Left renal cortex interstitium (tissue), 4 donors: ENCODE measurements at places on chromosomes 2 and 18. TPM values are rescaled to one million over a fixed set of nuclear protein-coding genes. Genes with fewer than 3 reads are reported as not detected.
A peak's percentile ranks its signal among the peaks of the same experiment; 100 is the strongest.

Gene FBXO11
- 70.5 TPM for polyA plus RNA-seq

Gene RPL31
- 3,246 TPM for polyA plus RNA-seq

Gene GAD1
- 0.56 TPM for polyA plus RNA-seq

Gene DAW1
- 0.95 TPM for polyA plus RNA-seq

Gene QPCT
- 15.1 TPM for polyA plus RNA-seq

Gene NEUROD1
- polyA plus RNA-seq = not detected

Gene PAIP2B
- 19.8 TPM for polyA plus RNA-seq

Gene SLC14A1
- polyA plus RNA-seq = 6.8 TPM

Gene RTP5
- not detected for polyA plus RNA-seq

DNA sequence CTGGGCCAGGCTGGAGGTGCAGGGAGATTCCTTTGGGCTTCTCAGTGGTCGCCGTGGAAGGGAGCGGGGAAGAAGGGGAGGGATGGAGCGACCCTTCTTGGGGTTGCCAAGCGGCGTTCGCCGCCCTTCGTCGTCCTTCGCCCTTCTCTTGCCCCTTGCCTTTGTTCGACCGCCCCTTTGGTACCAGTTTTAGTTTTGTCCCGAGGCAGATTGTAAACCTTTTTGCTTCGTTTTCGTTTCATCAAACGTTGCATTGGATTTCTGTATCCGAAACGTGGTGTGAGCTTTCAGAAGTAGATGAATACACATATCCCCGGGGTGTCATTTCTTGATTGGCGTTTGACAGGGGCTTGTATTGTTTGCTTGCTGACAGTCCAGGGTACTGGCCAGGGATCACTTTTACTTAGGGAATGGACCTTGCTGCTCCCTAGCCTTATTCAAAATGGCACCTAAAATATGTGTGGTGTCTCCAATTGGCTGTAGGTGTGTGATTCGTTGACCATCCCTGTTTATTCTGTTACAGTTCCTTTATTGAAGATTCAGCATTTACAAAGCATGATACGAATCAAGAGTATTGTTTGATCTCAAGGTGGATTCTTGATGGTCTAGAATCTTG is 788 bp downstream of the USP14 start:
- DNase-seq = no peak

GRCh38 chr2:233818639-233819621 is 35.4 kb downstream of the HJURP start:
- no peak for DNase-seq

DNA sequence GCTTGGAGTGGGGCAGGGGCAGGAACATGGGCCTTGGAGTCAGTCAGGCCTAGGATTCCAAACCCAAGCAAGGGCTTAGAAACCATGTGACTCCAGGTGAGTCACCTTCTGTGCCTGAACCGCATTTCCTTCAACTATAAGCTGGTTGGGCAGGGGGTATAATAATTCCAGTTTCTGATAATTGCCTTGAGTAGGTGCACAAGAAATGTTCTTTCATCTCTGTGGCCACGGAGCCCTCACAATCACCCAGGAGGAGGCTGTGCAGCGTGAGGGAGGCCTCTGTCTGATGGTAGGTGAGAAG is 112.1 kb upstream of the HAAO start:
- no peak for DNase-seq

GRCh38 chr2:225177098-225177497 is 134.8 kb upstream of the DOCK10 start:
- no peak for DNase-seq

DNA sequence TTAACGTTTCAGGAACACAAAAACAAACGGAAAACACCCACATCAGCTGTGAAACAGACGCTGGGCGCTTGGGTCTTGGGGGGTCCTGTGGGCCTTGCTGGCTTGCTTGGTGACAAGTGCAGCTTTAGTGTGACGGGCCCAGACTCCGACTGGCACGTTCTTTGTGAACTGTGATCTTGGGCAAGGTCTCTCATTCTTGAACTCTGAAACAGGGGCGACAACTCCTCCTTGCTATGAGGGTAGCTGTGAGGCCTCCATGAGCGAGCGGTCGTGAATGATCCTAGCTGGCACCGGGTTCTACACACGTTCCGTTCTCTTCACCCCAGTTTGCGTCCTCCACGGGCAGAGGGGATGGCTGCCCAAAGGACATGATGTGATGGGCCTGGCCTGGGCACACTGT is 8.7 kb upstream of the COLEC11 start:
- no peak for DNase-seq

DNA sequence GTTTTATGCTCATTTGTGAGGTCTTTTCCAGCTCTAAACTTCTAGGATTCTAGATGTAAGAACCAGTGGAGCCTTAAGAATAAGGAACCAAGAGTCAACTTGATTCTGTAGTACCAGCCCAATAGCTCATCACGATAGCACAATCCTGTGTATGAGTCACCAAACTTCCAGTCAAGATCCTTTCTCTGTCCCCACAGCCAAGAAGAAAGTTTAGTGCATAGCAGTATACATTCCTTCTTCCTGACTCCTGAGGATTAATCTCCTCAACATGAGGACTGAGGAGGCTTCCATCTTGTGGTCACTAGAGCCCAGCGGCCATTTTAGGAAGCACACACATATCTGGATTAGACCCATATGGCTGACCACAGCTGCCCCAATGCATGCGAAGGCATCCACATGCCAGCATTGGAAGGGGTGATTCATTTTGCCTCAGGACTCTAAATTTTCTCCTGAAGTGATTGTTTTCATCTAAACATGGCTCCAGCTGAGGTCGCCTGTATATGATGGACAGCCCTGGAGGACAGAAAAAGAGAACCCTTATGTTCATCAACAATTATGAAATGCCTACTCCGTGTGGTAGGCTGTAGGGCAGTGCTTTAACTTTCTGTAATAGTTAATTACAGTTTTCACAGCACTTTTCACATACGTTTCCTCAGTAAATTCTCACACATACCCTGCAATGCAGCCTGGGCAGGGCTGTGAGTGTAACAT is 53.5 kb downstream of the RASGRP3 start:
- no peak for DNase-seq

DNA sequence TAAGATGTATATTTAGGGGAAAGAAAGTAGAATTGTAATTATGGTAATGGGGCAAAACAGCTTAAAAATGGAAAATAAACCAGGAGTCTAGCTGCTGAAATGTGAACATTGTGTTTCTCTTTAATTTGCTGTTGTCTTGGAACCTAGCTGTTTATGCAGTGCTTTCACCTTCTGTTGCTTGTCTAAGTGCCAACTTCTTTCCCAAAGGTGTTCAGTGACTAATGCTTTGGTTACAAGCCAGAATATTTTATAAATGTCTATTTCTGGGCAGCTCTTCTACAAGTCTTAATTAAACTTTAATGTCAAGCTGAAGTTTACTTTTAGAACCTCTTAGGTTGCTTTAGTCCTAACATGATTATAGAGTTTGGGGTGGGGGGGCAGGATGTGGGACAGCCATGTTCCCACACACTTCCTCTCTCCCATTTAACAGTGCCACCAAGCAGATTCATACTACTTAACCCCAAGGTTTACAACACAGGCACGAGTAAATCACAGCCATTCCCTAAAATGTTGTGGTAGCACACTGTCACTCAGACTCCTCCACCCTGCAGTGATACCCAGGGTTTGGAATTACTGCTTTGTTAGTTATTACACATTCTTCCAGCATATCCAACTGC is 60.6 kb downstream of the ITGA4 start:
- no peak for DNase-seq

DNA sequence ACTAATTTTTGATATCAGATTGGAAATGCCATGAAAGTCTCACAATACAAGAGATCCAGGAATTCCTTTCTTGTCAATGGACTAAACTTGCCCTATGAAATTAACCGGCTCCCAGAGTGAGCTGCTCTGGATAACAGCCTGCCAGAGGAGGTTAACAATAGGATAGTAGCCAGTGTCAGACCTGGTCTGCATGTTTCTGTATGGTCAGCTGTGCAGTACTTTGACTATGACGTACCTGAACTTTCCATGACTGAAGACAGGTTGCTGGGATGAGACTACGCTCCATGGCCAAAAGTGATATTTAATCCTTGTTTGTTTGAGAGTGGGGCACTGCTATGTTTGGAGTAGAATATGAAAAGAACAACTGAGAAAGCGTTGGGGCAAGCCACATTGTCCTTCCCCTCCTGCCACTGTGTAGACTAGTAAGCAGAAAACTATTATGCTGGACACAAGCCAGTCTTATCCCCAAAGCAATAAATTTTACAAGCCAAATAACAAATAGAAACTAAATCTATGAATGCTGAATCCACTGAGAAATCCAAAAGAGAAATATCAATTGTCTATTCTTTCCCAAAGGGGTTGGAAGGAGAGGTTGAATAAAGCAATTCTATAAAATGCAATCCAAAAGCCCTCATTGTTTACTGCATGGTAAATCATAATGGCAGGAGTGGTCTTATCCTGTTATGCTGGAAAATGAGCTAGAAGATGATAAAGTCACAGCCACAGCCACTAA is 115.5 kb upstream of the CYP26B1 start:
- DNase-seq = no peak

DNA sequence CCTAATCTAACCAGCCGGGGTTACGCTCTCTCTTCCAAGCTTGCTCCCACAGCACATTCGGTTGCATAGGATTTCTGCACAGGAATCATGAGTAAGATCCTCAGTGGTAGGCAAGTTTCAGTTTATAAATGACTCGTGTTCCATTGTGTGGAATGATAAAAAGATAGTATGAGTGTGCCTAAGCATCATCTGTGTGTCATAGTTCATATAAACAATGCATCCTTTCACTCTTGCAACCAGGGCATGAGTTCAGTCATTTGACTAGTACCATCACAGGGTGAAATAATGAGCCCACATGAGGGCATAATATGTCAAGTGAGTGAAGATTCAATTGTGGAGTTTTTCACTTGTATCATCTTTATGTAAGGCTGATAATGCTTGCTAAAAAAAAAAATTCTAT is 417.1 kb upstream of the CDH2 start:
- no peak for DNase-seq

- DNase-seq = no peak
Observed at GRCh38 chr2:43171789-43172188, 54.6 kb downstream of the ZFP36L2 start.

- no peak for DNase-seq
Observed at GRCh38 chr2:118292991-118293390, 204.7 kb downstream of the INSIG2 start.

DNA sequence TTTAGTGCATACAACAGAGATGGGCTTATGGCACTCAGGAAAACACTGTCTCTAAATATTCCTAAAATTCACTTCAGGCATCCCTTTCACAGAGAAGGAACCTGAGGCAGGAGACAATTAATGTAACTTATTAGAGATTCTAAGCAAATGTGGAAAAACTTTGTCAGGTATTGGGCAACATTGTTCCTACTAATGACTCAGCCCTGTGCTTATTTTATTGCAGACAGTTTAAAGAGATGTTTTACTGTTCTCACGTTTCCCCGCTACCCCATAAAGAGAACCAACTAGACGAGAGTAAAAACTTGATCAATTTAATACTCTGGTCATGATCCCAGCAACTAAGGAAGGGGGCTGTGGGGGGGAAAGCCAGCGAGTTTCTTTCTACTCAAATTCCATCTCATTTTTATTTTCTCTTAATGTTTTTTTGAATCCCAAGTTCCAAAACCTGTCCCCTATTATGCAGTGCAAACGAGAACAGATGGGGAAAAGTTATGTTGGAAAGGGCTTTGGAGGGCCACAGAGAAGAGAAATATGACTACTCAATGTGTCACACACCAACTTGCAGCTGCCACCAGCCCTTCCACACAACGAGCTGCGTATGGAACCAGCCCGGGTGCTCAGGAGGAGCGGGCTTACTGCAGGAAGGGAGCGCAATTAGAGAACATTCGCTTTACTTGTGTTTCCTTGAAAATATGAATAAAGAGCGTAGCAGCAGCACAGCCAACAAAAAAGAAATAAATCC is 18.7 kb upstream of the ACVR1 start:
- no peak for DNase-seq

DNA sequence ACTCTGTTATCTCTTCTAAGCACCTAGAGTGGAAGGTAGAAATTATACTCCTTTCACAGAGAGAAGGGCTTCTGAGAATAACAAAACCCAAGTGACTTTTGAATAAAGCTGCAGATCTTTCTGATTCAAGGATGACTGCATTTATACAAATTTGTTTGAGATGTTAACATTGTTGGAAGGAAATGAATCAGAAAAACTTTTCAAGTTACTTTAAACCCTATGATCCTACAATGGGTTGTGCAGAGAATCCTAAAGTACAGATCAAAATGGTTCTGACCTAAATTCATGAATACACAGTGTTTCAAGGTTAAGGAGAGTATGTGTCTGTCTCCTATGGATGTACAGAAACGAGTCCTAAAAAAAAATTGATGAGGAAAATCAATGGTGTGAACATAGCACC is 1.8 kb downstream of the RFTN2 start:
- DNase-seq = peak; percentile 34

DNA sequence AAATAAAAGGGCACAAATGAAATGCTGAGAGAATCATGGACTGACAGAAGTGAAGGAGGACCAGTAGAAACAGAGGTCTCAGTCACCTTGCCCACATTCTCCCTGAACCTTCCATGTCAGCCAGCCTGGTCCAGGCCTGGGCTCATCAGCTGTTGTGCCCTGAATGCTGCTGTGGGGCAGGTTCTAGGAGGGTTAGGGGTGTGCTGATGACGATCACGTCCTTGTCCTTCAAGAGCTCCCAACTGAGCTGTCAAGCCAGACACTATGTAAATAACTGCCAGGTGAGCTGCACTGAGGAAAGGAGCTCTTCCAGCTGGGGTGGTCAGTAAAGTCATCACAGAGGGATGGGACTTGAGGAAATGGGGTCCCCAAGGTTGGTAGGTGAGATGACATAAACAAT is 156.5 kb downstream of the SMAD2 start:
- no peak for DNase-seq

DNA sequence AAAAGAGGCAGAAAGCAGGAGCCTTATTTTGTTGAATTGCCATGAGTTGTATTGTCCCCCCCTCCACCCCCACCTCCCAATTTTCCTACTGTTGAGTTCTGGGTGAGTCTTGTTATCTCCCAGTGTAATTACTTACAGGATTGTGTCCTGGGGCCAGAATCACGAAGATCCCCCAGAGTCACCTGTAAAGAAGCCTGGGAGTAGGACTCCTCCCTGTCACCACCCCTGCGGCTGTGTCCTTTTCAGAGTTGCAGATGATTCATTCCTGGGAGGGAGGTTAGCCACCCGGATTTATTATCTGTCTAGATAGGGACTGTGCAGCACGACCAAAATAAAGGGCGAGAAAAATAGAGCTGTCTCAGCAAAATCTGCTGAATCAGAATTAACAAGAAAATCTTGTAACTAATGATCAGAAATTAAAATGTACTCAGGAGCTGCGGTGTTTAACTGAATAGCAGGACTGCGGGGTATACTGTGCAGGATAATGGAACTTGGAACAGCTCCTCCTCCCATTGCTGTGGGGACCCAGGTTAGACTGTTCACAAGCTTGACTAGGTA is 81.7 kb upstream of the CAPN13 start:
- DNase-seq = no peak
